Neuronal stem cell (in vitro differentiated cells): ENCODE measurements at places on chromosomes 5 and 9.

DNA sequence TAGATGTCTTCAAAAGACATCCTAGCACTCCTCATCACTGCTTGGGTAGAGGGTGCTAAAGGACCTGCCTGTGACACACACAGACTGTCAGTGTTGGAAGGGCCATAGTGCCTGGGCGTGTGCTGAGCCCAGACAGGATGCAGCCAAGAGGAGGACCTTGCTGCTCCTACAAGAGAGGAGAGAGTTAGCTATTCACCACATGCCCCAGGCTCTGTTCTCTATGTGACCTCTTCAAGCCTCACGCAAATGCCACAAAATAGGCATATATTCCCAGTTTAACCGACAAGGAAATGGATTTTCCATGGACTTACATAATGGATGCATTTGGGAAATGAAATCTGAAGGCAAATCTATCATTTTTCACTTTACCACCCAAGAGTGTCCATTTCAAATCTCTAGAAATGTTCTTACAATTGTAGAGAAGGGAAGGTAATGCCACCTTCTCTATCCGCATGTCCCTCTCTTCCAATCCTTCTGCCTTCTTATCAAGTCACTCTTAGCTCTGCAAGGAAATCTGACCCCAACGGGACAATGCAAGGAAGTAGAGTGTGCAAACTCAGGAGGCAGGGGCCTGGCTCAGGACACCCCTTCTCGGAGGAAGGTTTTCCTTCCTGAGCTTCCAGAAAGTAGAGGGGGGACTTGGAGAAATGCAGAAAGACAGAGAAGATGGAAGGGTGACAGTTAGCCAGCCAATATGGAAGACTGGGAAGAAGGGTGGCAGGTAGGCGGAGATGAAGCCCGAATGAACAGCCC is 49.5 kb downstream of the TRIM32 start:
- H3K4me1 ChIP-seq, result no peaks in the 10 kb centered on the region
- H3K27me3 ChIP-seq, result no peaks in the 10 kb centered on the region
- no peak overlapping the region for H3K27ac ChIP-seq
- H3K36me3 ChIP-seq, result no peaks in the 10 kb centered on the region
- no peak for DNase-seq

DNA sequence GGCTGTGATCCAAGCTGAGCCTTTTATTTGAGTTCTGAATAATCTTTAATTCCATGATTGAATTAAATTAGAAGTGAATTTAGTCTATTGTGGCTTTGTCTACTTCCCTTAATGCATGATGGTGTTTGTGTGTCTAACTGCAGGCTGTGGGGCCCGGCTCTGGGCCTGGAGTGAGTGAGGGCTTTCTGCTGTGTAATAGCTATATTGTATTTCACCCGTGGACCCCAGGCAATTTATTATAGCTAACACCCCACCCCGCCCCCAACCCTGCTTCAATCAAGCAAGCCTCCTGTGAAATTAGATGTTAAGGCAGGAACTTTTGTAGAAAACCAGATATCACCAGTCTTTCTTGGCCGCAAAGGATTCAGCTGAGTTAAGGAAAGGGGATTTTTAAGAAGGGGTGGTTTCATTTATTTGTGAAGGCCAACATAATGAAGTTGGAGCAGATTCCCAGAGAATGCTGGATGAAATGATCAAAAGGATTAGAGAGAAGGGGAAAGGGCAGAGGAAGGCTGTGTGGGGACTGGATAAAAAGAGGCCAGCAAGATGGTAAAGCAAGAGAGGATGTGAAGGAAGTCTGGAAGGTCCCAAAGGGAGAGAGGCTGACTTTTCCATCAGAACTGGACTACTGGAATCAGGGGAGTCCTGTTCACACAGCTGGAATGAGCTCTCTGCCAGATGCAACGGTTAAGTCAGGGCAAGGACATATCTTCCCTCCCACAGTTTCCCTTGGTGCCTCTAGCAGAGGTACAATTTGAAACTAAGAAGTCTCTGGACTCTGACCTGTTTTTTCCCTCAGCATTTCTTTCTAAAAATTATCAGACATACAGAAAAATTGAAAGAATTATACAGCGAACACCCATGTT is 125.3 kb upstream of the SAP30L start:
- peaks cover 13% of the 10 kb centered on the region for H3K4me1 ChIP-seq
- no peaks in the 10 kb centered on the region for H3K36me3 ChIP-seq
- no peak overlapping the region for H3K27ac ChIP-seq

DNA sequence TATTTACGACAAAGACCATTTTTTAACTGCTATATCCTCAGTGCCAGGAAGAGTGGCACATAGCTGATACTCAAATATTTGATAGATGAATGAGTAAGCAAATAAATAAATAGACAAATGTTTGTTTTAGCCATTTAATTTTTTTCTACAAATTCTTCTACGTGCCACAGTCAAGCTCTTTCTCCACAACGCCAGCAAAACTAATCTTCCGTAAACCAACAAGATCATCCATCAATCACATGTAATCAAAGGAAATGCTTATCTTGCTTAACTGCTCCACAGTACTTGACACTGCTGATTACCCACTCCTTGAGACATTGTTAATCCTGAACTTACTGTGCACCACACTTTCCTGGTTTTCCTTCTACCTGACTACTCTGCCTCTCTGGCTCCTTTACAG is 136.7 kb downstream of the EDIL3 start:
- no peak overlapping the region for H3K27ac ChIP-seq
- no peaks in the 10 kb centered on the region for H3K27me3 ChIP-seq
- H3K4me3 ChIP-seq, result no peak overlapping the region
- H3K4me1 ChIP-seq, result no peaks in the 10 kb centered on the region
- no peaks in the 10 kb centered on the region for H3K36me3 ChIP-seq

DNA sequence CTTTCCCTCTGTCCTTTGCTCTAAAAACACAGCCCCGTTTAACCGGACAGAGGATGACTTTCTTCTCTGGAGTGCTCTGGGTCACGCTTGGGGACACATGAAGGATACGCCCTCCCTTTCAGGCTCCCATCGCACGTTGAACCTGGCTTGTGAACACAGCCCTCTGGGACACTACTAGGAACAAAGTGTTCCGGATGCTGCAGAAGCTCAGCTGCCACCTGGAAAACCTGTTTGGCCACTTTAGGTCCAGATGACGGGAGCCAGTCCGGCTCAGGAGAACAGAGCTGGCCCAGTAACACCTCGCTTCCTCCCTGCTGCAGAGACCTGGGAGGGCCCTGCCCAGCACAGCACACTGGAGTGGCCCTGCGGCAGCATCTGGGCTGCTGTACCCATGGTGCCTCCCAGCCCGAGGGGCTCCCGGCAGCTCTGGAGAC is 60.1 kb downstream of the GADD45G start:
- H3K27ac ChIP-seq, result no peak overlapping the region
- no peak for DNase-seq
- H3K4me3 ChIP-seq, result no peak overlapping the region
- H3K4me1 ChIP-seq, result peaks cover 12% of the 10 kb centered on the region

DNA sequence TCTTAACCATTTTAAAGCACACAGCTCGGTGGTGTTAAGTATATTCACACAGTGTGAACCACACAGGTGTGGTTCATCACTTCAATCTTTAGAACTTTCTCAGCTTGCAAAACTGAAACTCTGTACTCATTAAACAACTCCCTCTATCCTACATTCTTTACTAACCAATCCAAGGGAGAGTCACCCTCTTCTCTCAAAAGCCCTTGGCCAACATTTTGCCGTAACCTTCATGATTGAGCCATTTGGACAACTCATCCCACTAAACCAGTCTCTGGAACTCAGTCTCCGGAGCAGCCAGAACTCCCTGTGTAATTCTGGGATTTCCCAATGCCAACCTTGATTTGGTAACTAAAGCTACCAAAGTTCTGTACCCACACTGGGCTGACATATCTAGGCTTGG is 84.7 kb downstream of the TTC39B start:
- peaks cover 4% of the 10 kb centered on the region for H3K4me1 ChIP-seq
- no peaks in the 10 kb centered on the region for H3K36me3 ChIP-seq
- no peak overlapping the region for H3K4me3 ChIP-seq
- no peak overlapping the region for H3K27ac ChIP-seq

DNA sequence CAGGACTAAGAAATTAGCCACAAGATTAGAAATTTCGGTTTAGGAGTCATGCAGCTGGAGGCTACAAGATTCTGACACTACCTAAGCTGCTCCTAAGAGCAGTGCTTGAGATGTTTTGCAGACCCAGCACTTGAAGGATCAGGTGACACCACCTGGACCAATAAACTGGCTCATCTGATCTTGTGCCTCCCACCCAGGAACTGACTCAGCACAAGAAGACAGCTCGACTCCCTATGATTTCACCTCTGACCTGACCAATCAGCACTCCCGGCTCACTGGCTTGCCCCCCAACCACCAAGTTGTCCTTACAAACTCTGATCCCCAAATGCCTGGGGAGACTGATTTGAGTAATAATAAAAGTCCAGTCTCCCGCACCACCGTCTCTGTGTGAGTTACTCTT is 170.4 kb downstream of the TTC39B start:
- no peak overlapping the region for H3K4me3 ChIP-seq
- H3K36me3 ChIP-seq, result no peaks in the 10 kb centered on the region
- H3K27me3 ChIP-seq, result no peaks in the 10 kb centered on the region
- H3K27ac ChIP-seq, result no peak overlapping the region

- H3K27ac ChIP-seq, result no peak overlapping the region
- no peaks in the 10 kb centered on the region for H3K27me3 ChIP-seq
- DNase-seq, result no peak
- H3K4me1 ChIP-seq, result no peaks in the 10 kb centered on the region
Observed at GRCh38 chr9:136923881-136924280, 20.7 kb downstream of the FBXW5 start.

- no peak for DNase-seq
- peaks cover 2% of the 10 kb centered on the region for H3K4me1 ChIP-seq
- no peak overlapping the region for H3K27ac ChIP-seq
Observed at GRCh38 chr5:146716636-146717035, 161.9 kb downstream of the PPP2R2B start.

DNA sequence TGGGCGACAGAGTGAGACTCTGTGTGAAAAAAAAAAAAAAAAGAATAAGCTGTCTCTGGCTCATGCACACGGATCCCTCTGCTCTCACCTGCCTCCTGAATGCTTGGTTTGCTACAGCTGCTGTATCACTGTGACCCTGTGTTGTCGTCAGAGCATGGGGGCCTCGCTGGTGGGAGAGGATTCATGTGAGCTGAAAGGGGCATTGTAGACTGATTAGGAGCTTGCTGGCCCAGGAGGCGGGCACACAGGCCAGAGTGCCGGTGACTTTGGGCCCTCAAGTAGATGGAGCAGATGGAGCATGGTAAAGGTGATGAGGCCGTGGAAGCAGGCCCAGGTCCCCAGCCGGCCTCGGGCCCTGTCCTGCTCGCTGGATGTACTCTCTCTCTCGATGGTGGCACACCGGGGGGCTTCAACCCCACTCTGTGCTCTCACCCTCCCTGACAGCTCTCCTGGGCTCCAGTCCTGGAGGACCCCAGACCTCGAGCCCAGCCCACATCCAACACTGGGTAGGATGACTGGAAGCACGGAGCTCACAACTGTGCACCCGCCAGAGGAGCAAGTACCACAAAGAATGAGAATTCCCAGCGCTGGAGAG is 7.1 kb downstream of the FLT4 start:
- no peaks in the 10 kb centered on the region for H3K36me3 ChIP-seq
- no peak overlapping the region for H3K27ac ChIP-seq
- DNase-seq, result no peak
- H3K27me3 ChIP-seq, result peaks cover 60% of the 10 kb centered on the region
- H3K4me1 ChIP-seq, result peaks cover 1% of the 10 kb centered on the region

GRCh38 chr5:61768692-61769281 is 436.7 kb downstream of the ZSWIM6 start:
- peaks cover 2% of the 10 kb centered on the region for H3K4me1 ChIP-seq
- H3K4me3 ChIP-seq, result no peak overlapping the region
- H3K27me3 ChIP-seq, result no peaks in the 10 kb centered on the region
- H3K27ac ChIP-seq, result no peak overlapping the region

DNA sequence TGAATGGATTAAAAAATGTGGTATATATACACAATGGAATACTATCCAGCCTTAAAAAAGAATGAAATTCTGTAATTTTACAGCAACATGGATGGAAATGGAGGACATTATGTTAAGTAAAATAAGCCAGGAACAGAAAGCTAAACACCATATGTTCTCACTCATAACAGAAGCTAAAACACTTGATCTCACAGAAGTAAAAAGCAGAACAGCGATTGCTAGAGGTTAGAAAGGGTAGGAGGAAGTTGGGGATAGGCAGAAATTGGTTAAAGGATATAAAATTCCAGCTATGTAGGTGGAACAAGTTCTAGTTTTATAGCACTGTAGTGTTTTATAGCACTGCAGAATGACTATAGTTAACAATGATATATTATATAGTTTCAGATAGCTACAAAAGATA is 15.8 kb downstream of the MARCHF3 start:
- no peak overlapping the region for H3K27ac ChIP-seq
- H3K27me3 ChIP-seq, result no peaks in the 10 kb centered on the region

GRCh38 chr5:78787783-78788182 is 139.2 kb upstream of the LHFPL2 start:
- no peaks in the 10 kb centered on the region for H3K4me1 ChIP-seq
- H3K27me3 ChIP-seq, result no peaks in the 10 kb centered on the region
- no peak overlapping the region for H3K4me3 ChIP-seq

- H3K27ac ChIP-seq, result no peak overlapping the region
- DNase-seq, result no peak
- H3K4me1 ChIP-seq, result peaks cover 16% of the 10 kb centered on the region
- no peak overlapping the region for H3K4me3 ChIP-seq
- H3K27me3 ChIP-seq, result no peaks in the 10 kb centered on the region
Observed at GRCh38 chr9:128056887-128057723, 10.0 kb downstream of the NAIF1 start.

- no peak for DNase-seq
- no peak overlapping the region for H3K27ac ChIP-seq
- H3K4me1 ChIP-seq, result no peaks in the 10 kb centered on the region
Observed at GRCh38 chr5:1329111-1329579, 15.8 kb downstream of the CLPTM1L start.

DNA sequence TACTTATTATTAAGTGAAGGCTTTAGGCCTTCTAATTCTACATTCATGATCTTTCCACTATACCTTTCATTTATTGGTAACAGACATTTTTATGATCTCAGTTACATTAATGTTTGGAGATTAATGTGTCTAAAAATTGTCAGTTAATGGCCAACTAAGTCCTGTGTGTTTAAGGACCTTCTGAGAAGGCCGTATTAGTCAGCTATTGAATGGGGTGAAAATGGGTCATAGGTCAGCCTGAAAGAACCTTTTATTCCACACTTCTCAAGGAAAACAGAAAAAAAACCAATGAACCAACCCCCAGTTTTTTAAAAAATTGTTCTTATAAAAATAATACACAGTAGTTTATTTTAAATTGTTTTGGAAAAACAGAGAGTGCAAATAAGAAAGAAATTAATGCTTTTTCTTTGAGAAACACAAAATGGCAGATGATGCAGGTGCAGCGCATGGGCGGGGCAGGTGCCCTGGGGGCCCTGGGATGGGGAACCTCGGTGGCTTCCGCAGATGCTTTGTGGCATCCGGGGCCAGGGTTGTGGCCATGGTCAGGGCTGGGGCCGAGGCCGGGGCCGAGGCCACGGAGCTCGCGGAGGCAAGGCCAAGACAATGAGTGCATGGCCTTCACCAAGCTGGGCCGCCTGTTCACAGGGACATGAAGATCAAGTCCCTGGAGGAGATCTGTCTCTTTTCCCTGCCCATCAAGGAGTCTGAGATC is 141.9 kb downstream of the SPATA31D1 start:
- H3K4me3 ChIP-seq, result no peak overlapping the region
- no peaks in the 10 kb centered on the region for H3K4me1 ChIP-seq
- no peaks in the 10 kb centered on the region for H3K36me3 ChIP-seq
- no peaks in the 10 kb centered on the region for H3K27me3 ChIP-seq
- no peak overlapping the region for H3K27ac ChIP-seq

- H3K4me3 ChIP-seq, result no peak overlapping the region
- DNase-seq, result no peak
- no peaks in the 10 kb centered on the region for H3K4me1 ChIP-seq
- no peaks in the 10 kb centered on the region for H3K27me3 ChIP-seq
- no peak overlapping the region for H3K27ac ChIP-seq
- no peaks in the 10 kb centered on the region for H3K36me3 ChIP-seq
Observed at GRCh38 chr5:135723491-135723890, 111.0 kb upstream of the SLC25A48 start.
